AG10803 (cell line): ENCODE measurements at places on chromosomes 11 and 22.

- no peak for DNase-seq
Observed at GRCh38 chr11:82731691-82732277, 1.9 kb downstream of the FAM181B start.

DNA sequence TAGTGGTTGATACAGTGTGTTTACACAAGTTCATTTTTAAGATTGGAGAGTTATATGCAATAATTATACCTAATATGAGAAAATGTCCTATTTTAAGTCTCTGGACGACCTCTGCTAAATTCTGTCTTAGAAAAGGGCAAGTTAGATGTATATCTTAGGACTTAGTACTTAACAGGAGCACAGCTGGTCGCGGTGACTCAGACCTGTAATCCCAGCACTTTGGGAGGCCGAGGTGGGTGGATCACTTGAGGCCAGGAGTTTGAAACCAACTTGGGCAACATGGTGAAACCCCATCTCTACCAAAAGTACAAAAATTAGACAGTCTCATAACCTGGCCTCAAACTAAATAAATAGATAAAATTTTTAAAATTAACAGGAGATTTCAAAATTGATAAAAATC lies 27.2 kb downstream of the BSX start:
- no peak for DNase-seq

- peak; percentile 80 for DNase-seq
Observed at GRCh38 chr11:60777572-60777971, 7.6 kb upstream of the MS4A10 start.

- DNase-seq: no peak
Observed at GRCh38 chr11:118980191-118980881, 8.8 kb downstream of the FOXR1 start.

DNA sequence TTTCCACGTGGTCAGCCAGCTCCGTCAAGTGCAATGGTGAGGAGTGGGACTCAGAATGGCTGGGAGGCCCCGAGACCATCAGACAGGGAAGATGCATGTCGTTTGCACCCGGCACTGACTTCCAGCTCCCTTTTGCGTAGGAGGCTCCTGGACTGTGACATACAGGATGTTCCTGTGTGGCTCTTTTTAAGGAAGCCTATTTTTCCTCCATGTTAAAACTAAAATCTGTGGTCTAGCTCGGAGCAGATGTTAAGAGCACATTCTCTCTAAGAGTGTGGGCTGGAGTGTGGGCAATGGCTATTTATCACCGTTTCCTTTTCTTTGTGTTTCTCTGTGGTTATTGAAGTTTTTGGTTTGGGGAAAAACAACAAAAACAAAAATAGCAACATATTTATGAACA lies 40.9 kb upstream of the AMPD3 start:
- DNase-seq: no peak

GRCh38 chr11:14612694-14613093 lies 30.9 kb upstream of the PDE3B start:
- DNase-seq: no peak

DNA sequence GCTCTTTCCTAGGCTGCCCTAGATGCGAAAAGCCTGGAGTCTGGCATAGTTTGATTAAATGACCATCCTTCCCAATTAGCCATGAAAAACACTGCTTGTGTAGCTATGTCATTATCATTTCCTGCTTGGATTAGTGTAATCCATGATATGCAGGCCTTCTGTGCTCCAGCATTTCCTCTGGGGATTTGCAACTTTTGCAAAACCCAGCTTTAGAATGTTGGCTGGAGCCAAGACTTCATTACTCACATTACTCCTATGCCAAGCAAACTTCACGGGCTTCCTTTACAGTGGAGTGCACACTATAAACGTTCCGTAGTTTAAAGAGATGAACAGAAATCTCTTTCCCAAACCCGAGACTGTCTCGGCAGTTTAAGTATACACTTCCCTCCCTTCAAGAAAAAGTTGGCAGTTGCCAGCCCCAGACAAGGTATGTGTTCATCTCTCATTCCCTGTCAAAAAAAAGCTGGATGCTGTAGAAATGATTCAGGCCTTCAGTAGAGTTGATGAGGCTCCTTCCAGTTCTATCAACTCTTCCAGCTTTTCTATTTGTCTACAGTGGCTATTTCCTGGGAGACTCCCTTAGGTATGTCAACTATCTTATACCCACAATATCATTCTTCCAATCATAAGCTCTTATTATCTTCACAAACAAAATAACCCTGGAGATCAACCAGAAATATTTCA lies 180.0 kb downstream of the MAML2 start:
- peak; percentile 98 for DNase-seq

- DNase-seq: no peak
Observed at GRCh38 chr11:126277780-126278179, 5.1 kb upstream of the TIRAP start.

GRCh38 chr11:6611092-6611962 lies 689 bp downstream of the TAF10 start:
- DNase-seq: no peak

- DNase-seq: no peak
Observed at GRCh38 chr11:128412847-128413791, 174.2 kb downstream of the ETS1 start.

DNA sequence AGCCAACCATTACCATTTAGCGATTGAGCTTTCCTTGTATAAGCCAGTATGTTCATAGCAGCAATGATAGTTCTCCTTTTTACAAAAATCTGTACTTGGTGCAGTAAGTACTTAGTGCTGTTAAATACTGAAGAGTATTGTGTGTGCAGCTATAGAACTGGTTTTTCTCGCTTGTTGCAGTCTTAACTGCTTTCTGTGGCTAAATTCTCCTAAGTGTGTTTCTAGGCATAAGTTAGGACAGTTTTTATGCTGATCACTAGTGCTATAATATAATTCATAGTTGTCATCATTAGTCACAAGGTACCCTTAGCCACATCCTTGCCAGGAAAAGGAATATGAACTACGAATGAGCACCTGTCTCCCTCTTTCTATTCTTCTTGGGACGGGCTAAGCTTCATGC lies 107.7 kb downstream of the GRAMD1B start:
- DNase-seq: no peak

GRCh38 chr11:122241566-122241965 lies 125.6 kb upstream of the BLID start:
- no peak for DNase-seq

DNA sequence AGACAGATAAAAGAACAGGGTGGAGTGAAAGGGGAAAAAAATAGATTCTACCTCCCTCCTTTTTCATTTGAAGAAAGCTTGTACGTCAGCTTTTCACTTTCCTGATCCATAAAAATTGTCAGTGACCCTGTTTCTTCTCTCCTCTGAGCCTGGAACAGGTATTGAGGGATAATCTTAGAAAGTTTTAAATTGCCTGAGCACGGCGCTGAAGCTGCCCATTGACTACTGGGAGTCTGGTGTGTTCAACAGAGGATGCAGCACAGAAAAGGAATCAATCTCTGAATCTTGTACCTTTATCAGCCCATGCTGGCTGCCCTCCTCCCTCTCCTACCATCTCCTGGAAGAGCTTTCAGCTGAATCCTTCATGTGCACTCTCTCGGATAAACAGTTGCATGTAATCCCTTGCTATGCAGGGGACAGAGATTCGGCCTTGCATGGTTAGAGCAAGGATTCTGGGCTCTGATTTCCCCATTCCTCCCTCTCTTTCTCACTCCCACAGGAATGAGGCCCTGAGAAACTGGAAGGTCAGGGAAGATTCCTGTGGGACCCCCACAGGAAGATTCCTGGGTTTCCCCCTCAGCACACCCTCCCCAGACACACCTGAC lies 162.4 kb upstream of the SYN3 start:
- peak; percentile 31 for DNase-seq

DNA sequence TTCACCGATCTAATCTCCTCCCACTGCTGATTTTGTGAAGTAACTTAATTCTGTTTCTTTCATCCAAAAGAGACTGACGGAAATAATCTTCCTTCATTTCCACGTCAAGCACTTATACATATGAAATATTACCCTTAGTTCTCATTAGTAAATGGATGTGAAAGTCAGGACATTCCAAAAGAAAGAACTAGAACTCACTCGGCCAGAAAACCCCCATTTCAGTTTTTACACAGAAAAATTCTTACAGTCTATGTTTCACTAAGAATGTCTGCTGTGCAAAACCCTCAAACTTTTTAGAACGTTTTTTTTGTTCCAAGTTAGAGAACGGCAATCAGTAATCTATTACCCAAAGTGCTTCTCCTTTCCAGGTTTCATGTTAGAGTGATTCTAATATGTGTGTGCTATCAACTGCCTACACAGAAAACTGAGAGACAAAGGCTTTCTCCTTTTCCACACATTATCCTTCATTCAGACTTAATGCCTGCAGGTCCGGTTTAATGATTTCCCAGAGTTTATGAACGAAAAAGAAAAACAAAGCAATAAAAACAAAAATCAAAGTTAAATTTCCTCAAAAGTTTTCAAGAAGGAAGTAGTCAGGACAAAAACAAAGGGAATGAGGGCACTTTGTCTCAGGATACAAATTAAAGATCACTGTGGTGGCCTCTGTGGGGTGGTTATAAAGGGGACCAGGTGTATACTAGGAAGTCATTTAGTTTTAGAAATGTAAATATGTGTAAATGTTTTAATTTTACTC lies 11.3 kb upstream of the SESN3 start:
- no peak for DNase-seq

GRCh38 chr11:120124355-120124754 lies 13.6 kb downstream of the TRIM29 start:
- DNase-seq: no peak

- DNase-seq: no peak
Observed at GRCh38 chr11:73384531-73384871, 8.3 kb downstream of the RELT start.

GRCh38 chr11:12914400-12914912 lies 94.7 kb upstream of the RASSF10 start:
- DNase-seq: peak; percentile 90

- DNase-seq: peak; percentile 73
Observed at GRCh38 chr11:92826136-92826535, 143.3 kb upstream of the MTNR1B start.

DNA sequence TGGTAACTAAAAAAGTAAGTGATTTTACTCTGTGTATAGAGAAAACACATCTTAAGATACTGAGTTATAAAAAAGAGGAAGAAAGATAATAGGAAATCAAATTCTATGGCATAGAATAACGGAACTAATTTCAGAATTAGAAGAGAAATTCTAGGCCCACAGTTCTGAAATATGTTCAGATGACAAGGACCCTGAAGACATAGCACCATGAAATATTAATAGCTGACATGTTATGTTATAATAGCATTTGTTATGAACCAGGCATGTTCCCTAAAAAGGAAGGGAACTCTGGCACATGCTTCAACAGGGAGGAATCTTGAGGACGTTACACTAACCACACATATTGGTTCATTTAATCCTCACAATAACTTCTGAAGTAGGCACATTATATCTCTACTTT lies 32.7 kb downstream of the PRDM10 start:
- DNase-seq: no peak

- peak; percentile 76 for DNase-seq
Observed at GRCh38 chr11:57800444-57801182, 39.0 kb downstream of the CTNND1 start.

GRCh38 chr11:95363708-95364107 lies 132.7 kb upstream of the SESN3 start:
- DNase-seq: no peak

GRCh38 chr11:88164806-88165585 lies 10.2 kb downstream of the RAB38 start:
- DNase-seq: no peak

DNA sequence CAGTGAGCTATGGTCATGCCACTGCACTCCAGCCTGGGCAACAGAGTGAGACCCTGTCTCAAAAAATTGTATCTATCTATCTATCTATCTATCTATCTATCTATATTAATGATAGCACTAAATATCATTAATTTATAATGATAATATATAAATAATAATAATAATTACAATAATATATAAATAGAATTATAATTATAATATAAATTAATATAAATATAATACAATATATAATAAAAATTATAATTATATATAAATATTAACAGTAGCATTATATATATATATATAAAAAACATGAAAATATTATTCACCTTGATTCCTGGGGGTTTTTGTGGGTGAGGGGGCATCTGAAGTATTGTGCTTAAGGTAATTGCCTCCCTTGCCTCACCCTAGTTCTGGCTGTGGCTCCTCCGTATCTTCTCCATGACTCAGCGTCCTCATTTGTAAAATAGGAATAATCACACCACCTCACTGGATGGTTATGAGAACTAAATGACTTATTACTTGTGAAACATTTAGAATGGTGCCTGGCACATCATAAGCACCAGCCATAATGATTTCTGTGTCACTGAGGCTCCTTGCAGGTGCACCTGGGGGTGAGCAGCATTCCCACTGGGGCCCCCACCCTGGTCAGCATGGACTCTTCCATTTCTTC lies 18.8 kb downstream of the RASD2 start:
- peak; percentile 31 for DNase-seq

DNA sequence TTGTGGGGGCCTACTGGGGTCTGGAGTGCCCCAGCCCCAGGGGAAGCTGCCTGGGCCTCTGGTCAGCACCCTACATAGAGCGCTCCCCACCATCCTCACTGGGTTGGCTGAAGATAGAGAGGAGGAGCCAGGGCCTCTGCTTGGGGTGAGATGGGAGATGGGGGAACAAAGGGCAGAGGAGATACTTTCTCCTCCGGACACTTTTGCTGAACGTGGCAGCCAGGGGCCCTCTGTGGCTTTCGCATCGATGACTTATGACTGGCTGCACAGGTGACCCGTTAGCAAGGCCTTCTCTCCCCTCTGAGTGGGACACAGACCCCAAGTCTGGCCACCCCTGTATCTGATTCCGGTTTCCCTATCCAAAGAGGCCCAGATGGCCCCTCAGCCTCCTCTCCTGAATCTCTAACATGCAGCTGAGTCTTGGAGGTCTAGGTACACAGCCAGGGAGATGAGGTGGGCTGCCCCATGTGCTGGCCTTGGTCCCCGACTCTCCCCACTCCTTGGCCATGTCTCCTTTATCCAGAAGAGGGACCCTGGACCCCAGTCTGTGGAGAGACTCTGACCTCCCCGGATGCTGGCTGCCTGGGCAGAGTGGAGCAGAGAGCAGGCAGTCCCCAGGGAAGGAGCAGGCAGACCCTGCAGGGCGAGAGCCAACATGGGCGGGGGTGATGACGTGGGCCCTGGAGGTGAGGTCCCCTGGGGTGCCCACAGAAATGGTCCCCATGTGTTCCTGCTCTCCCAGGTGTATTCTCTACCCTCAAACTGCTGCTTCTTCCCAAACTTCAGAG lies 59.3 kb upstream of the NECTIN1 start:
- no peak for DNase-seq

- no peak for DNase-seq
Observed at GRCh38 chr11:11774928-11775327, 66.8 kb upstream of the USP47 start.

GRCh38 chr22:44112191-44112590 lies 68.5 kb upstream of the PARVG start:
- DNase-seq: no peak
